Kidney epithelial cell (primary cell): ENCODE measurements at places on chromosomes 2 and 18. TPM values are rescaled to one million over a fixed set of nuclear protein-coding genes. Genes with fewer than 3 reads are reported as not detected.

Gene PTMA
- total RNA-seq: 757 and 913 TPM in 2 replicates

Gene REG1A
- total RNA-seq: not detected in 2 replicates

Gene FKBP7
- 17.5 and 24.6 TPM in 2 replicates for total RNA-seq

Gene SEMA4C
- total RNA-seq: 62.4 and 67.8 TPM in 2 replicates

Gene POTEI
- total RNA-seq: not detected in 2 replicates

DNA sequence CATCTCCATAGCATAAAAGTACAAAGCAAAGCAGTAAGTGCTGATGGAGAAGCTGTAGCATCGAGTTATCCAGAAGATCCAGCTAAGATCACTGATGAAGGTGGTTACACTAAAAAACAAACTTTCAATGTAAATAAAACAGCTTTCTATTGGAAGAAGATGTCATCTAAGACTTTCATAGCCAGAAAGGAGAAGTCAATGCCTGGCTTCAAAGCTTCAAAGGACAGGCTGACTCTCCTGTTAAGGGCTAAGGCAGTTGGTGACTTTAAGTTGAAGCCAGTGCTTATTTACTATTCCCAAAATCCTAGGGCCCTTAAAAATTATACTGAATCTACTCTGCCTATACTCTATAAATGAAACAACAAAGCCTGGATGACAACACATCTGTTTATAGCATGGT, 44.0 kb downstream of the METTL8 start:
- no peak for DNase-seq

GRCh38 chr2:27613985-27614384, 14.8 kb downstream of the CCDC121 start:
- DNase-seq: no peak

DNA sequence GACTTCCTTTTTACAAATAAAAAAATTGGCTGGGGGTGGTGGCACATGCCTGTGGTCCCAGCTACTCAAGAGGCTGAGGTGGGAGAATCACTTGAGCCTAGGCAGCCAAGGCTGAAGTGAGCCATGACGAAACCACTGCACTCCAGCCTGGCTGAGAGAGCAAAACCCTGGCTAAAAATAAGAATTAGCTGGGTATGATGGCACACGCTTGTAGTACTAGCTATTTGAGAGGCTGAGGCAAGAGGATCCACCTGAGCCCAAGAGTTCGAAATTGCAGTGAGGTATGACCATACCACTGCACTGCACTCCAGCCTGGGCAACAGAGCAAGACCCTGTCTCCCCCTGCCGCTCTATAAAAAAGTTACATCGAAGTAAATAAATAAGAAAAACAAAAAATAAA, 33.7 kb downstream of the GFPT1 start:
- DNase-seq: no peak

DNA sequence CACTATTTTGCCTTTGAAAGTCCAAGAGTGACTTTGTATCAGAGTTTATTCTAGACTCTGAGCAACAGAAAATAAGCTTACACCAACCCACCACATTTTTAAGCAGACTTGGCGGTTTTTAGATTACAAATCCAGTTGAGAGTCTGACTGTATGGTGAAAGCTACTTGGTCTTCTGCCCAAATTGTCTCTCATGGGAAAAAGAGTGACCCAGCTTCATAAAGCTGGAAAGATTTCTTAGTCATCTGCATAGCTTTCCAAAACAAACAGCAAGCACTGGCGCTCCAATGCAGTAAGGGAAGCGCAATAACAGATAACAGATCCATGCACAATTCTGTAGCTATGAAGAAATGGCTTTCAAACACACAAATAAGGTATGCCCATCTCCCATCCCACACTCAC, 7.1 kb downstream of the DSG1 start:
- peak; percentile 12 for DNase-seq
